ENCODE measurements at places on chromosomes 4 and X.

GRCh38 chr4:41437111-41437536 is 100.8 kb upstream of the LIMCH1 start:
- no peak for DNase-seq

GRCh38 chr4:186940476-186940875 is 216.8 kb upstream of the FAT1 start:
- no peak for DNase-seq

- DNase-seq = no peak
Measured at GRCh38 chr4:139670775-139671174, 5.2 kb downstream of the MGST2 start.

DNA sequence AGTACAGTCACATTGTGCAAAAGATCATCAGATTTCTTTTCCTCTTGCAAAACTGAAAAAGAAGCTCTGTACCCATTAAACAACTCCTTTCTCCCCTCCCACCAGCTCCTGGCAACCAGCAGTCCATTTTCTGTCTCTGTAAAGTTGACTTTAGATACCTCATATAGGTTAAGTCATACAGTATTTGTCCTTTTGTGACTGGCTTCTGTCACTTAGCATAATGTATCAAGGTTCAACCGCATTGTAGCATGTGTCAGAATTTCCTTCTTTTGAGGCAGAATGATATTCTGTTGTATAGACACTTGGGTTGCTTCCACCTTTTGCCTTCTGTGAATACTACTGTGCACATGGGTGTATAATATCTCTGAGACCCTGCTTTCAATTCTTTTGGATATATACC is 121.8 kb downstream of the SH3KBP1 start:
- DNase-seq = no peak

GRCh38 chr4:106627051-106627450 is 258.5 kb upstream of the GIMD1 start:
- DNase-seq = no peak

GRCh38 chr4:2322227-2322626 is 60.3 kb upstream of the MXD4 start:
- DNase-seq = no peak

- no peak for DNase-seq
Measured at GRCh38 chr4:71212216-71212615, 126.6 kb upstream of the SLC4A4 start.

DNA sequence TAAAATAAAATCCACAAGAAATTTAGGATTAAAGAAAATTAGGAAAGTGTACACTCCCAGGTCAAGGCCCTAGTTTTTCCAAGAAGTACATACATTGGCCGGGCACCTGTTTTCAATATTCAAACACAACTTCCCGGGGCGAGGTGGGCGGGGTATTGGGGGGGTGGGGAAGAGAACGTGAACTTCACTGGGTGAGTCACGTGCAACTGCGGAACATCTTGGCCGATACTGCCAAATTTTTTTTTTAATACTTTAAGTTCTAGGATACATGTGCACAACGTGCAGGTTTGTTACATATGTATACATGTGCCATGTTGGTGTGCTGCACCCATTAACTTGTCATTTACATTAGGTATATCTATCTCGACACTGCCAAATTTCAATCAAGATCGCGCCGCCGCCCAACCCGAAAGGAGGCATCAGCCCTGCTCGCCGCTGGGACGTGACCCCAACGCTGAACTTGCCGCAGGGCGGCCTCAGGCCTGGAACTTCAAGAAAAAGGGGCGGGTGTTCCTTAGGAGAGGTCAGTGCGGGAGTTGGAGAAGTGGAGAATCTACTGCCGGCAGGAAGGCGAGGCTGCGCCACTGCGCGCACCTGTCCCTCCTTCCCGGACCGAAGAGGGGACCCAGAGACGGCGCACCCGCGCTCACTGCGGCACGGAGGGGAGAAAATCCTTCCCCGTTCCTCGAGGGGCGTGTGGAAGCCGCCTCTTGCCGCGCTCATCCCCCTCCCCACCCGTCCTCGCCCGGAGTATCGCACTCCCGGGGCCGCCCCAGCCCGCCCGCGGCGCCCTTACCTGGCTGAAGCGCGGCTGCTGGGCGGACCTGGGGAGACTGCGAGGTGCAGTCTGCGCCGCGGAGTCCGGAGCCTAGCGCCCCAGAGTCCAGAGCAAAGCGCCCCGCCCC is at the start of gene TEC:
TEC (minus strand) TSS at position 883 of the 905 bp plus-strand sequence. CDS start 41,224 bp downstream, outside the sequence.
- DNase-seq = peak; percentile 63

DNA sequence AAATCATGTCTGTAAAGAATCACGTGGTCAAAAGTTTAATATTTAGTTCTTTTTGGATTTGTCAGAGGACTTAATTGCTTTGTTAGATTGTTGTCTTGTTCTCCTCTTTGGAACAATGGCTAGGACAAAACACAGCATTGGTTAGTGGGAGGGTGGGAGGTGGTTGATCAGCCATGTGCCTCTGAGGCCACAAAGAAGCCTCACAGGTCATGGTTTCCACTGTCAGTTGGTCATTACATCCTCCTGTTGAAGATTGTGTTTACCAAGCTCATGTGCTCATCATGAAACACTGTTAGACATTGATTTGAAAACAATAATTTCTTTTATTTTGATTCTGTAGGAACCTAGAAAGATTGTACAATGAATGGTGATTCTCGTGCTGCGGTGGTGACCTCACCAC is 31.9 kb downstream of the ADD1 start:
- DNase-seq = no peak

GRCh38 chr4:38861791-38862190 is 5.2 kb upstream of the TLR6 start:
- no peak for DNase-seq

GRCh38 chr4:156797206-156797605 is 174.4 kb downstream of the PDGFC start:
- DNase-seq = no peak

DNA sequence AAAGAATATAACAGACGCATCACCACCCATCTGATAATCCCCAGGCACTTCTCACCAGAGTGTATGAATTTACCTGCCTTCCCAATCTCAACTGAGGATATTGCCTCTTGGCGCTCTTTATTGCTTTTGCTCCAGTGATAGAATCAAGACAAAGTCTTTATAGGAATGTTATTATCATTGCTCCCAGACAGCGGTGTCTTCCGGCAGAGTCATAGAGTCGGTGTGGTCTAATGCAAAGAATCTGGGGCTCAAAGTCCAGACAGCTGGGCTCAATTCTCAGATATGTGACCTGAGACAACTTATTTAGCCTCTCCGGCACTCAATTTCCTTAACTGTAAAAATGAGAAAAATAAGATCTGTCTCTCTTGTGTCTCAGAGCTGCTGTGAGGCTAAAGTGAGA is 106.1 kb upstream of the PAK3 start:
- DNase-seq = no peak

- DNase-seq = no peak
Measured at GRCh38 chrX:66815227-66815626, 176.3 kb upstream of the EDA2R start.

DNA sequence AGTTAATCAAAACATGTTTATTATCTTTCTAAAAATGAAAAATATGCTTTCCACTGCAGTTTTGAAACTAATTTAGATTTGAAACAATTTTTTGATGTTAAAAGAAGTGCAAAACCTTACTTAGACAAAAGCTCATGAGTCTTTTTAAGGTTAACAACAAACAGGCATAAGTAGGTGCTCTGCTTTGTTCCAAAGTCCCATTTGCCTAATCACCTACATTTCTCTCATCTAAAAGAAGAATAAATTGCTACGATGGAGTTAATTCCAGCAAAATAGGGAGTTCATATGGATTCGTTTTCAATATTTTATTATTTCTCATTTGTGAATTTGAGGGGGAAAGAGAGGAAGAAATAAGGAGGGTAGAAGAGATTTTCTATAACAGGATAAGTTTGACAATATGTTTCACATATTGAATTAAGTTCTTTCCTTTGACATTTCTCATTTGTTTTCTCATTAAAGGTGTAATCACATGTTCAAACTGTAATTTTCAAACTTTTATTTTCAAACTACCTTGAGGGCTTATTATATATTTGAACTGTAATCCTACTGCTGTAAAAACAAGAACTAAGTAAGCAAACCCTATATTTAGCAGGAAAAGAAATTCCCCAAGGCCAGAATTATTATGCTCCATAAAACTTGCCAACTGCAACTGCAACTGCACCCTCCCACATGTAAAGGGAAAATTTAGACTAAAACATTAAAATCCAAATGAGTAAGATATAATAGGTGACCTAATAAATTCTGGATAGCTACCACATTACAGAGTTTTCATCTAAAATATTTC is 9.6 kb upstream of the SLC39A8 start:
- DNase-seq = no peak

DNA sequence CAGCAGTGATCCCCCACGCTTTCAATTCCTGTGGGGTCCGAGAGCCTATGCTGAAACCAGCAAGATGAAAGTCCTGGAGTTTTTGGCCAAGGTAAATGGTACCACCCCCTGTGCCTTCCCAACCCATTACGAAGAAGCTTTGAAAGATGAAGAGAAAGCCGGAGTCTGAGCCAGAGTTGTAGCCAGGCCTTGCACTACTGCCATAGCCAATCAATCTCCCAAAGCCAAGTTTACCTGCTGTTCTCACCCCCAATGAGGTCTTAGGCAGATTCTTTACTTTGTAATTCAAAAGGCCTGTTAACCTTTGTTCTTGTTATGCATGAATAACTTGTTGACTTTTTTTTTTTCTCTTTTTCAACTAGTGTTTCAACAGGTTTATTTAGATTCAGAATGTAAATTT is 4.0 kb downstream of the MAGEB2 start:
- DNase-seq = no peak

- no peak for DNase-seq
Measured at GRCh38 chrX:131910586-131910985, 112.5 kb upstream of the STK26 start.

- no peak for DNase-seq
Measured at GRCh38 chr4:127771535-127772275, 10.4 kb upstream of the HSPA4L start.

DNA sequence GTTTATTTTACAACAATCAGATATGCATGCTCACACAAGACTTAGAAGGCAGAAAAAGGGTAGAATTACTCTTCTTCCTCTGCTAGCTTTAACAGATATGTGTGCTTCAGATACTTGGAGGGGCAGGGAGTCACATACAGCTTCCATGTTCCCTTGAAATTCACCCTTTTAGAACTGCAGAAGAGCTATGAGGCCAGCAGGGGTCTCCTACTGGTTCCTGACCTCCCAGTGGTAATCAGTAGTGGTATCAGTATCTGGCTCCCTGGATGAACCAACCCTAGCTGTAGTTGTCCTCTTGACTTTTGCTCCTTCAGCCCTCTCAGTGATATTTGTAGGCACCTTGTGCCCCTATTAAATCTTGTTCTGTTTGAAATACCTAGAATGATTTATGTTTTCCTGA is 81.5 kb downstream of the RCHY1 start:
- DNase-seq = no peak

- no peak for DNase-seq
Measured at GRCh38 chrX:69182818-69183380, 17.6 kb upstream of the PJA1 start.

DNA sequence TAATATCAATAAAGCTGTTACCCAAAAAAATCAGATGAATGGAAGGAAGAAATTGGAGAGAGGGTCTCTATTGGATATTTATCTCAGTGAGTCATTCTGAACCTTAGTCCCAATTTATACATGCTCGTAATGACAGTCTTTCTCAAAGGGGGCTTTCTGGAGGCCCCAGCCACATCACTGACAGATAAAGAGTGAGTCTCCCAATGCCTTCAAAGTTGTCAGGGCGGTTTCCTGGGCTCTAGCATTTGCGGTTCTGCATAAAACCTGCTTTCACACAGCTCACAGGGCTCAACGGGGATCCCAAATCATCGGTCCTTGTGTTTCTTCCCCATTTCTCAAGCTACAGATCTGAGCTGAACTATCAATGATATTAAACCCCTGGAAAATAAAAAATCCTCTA is 17.3 kb downstream of the TCEANC start:
- no peak for DNase-seq

- DNase-seq = no peak
Measured at GRCh38 chrX:46465203-46465602, 80.0 kb downstream of the ZNF674 start.

GRCh38 chrX:97311066-97311778 is 427.5 kb downstream of the RPA4 start:
- no peak for DNase-seq

- no peak for DNase-seq
Measured at GRCh38 chrX:19842542-19842941, 44.9 kb downstream of the SH3KBP1 start.

DNA sequence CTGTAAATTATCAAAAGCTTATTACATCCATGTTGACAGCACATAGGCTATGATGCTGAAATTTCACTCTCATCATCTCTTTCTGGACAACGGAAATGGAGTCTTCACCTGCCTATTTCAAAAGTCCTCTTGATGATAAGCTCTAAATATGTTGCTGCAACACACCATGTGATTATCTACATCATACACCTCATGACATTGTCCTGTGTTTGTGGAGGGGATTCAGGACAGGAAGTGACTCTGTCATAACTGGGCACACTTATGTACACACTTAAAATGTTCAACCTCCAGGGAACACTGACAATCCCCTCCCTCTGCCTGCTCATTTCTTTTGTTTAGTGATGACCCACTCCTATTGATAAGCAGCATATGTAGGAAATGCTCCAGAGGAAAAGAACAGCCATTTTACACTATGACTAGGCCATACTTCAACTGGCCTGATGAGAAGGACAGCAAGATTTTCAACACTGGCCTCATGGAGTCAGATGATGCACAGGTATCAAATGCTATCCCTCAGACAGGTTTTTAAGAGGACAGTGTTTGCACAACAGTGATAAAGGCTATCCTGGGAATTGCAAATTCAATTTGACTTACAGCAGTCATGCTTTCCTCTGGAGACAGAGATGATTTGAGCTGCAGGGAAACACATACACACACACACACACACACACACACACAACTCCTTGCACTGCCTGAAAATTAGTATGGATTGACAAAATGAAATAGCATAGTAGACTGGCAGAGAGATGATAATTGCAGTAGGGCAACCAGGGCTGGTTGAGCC is 163.3 kb upstream of the RASGEF1B start:
- DNase-seq = peak; percentile 40

DNA sequence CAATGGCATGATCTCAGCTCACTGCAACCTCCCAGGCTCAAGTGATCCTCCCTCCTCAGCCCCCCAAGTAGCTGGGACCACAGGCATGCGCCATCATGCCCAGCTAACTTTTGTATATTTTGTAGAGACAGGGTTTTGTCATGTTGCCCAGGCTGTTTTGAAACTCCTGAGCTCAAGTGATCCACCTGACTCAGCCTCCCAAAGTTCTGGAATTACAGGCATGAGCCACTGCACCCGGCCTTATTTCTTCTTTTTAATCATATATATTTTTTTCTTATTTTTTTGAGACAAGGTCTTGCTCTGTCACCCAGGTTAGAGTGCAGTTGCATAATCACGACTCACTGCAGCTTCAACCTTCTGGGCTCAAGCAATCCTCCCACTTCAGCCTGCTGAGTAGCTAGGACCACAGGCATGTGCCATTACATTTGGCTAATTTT is 184.0 kb downstream of the TSPAN5 start:
- DNase-seq = no peak

- no peak for DNase-seq
Measured at GRCh38 chrX:113545040-113545439, 704.4 kb upstream of the AMOT start.

- peak; percentile 56 for DNase-seq
Measured at GRCh38 chr4:38728631-38729141, 54.1 kb downstream of the TLR10 start.
